ENCODE measurements at places on chromosomes 12 and 14.

- DNase-seq: no peak
Measured at GRCh38 chr14:50829489-50830043, 1.4 kb downstream of the NIN start.

DNA sequence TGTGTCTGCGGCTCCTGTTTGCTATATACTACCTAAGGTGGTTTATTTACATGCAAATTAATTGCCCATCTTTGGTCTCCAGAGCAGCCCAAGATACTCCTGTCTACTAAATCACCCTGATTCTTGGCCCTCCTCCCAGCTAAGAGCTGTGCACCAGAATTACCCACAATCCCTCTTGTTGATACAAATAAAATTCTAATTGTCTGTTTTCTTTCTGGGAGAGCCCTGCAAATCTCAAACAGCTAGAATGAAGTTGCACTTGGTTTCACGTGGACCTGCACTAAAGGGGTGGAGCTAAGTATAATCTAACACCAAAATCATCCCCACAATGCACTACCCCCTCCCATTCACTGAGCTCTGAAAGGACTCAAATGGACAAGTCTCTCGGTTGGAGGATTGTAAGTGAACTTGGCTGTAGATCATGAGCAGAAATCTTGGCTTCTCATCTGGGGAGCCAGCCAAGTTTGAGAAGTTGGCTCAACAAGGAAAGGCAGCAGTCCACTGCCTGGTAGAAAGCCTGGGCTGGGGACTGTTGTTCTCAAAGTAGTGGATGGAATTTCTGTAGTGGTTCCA, 6.6 kb downstream of the MAX start:
- no peak for DNase-seq

DNA sequence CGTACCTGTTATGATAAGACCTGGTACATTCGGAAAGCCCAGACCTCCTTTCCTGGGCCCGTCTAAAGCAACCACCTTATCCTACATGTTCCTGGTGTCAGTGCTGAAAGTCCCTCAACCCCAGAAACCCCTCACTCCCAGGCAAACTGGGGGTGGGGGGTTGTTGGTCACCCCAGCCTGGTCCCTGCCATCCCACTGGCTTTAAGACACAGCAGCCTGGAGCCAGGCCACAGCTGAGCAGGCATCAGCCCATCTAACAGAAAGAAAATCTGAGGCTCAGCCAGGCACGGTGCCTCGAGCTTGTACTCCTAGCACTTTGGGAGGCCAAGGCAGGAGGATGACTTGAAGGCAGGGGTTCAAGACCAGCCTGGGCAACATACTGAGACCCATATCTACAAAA, 4.5 kb downstream of the SELPLG start:
- no peak for DNase-seq

GRCh38 chr14:102225386-102225785, 79.6 kb downstream of the MOK start:
- no peak for DNase-seq

- DNase-seq: no peak
Measured at GRCh38 chr14:97704316-97704885, 907.2 kb downstream of the VRK1 start.

DNA sequence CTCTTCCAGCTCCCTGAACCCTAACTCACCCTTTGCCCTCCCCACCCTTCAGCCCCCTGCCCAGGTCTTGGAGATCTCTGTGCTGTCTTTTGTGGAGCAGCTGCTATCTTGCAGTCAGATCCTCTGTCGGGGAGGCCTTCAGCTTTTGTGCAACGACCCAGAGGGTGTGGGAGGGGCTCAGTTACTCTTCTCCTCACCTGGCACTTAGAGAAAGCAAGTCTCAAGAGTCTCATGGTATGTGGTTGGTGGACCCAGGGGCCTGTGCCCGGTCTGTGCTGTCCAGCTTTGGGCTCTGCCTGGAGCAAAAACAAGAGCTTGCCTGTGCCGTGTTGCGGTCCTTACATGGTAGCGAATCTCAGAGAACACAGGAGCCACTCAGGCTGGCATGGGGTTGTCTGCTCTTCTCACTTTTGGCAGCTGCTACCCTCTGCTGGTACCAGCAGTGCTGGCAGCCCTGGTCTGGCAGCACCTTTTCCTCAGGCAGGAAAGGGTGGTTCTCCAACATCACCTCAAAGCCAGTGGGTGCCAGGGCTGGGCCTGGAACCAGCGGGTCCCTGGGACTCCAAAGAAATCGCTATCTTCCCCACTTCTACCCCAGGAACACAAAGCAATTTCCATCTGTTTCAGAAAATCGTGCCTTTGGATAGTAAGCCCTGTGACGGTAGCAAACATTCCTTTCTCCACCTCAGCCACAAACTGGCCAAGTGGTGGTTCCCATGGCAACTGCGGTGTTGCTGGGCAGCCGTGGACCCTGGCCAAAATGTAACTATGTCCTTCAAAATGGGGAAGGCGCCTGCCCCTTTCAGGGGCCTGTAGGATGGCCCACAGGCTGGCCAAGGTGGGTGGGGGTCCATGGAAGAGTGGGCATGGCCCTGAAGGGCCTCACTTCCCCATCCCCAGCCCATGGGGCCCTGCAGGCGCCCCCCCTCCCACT, 90.0 kb downstream of the RIN3 start:
- DNase-seq: no peak

DNA sequence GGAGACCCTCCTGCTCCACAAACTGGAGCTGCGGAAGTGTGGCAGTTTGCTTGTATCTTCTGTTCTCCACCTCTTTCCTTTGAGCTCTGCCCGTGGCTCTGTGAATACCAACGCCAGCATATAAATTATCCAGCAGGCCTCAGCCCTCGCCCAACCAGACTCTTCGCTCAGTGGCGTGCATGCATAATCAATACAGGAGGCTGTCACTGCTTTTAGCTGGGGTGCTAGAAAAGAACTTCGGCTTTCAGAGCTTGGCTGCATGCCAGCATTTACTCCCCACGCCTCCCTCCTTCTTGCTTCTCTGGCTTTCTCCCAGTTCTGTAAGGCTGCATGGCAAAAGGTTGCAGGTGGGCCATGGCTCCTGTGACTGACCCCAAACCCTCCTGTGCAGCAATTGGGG, 26.9 kb downstream of the NRXN3 start:
- no peak for DNase-seq

GRCh38 chr12:85296362-85296761, 16.3 kb downstream of the ALX1 start:
- no peak for DNase-seq

- DNase-seq: peak; percentile 74
Measured at GRCh38 chr14:49249022-49249421, 337.2 kb downstream of the RPS29 start.

DNA sequence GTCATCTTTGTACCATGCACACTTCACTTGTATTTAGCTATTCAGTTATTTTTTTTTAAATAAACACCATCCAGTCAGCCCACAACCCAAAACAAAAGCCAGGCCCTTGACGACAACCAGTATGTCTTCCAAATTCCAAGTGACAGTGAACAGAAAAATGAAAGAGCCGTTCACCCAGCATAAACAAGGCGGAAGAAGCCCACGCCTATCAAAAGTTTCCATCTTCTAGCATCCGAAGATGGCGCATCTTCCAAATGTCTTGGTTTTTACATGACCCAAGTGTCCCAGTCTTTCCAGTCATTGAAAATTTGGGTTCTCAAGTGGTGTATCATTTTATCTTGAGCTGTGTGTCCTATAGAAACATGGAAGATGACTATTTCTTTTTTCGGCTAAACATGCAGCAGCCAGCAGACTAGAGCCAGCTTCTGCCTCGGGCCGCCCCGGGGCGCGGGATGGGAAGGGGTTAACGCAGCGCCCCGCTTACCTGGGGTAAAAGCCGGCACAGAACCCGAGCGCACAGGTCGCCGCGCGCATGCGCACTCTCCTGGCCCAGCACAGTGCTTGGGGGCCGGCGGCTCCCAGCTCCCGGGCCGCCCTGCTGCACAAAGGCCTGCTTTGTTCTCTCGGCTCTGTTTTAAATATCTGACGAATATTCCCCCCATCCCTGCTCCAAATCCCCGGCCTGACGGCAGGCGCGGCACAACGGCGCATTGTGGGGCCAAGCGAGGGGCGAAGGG, 164.8 kb downstream of the ZFP36L1 start:
- no peak for DNase-seq

GRCh38 chr12:43169115-43169681, 382.8 kb downstream of the ADAMTS20 start:
- no peak for DNase-seq

DNA sequence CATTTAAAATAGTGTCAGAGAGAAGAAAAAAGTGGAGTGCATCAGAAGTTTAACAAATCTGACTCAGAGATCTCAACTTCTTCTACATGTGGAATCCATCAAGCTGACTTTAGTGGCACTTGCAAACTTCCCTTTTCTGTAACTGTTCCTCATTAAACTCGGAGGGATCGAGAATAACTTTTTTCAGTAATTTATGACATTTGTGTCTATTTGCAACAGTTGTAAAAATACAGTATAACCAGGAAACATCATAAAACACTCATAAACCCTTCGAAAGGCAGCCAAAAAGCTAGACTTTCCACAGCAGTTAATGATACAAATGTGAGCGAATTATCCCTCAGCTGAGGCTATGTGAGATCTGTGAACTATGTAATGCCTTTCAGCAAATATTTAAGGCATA, 1936.8 kb upstream of the SEL1L start:
- DNase-seq: no peak

DNA sequence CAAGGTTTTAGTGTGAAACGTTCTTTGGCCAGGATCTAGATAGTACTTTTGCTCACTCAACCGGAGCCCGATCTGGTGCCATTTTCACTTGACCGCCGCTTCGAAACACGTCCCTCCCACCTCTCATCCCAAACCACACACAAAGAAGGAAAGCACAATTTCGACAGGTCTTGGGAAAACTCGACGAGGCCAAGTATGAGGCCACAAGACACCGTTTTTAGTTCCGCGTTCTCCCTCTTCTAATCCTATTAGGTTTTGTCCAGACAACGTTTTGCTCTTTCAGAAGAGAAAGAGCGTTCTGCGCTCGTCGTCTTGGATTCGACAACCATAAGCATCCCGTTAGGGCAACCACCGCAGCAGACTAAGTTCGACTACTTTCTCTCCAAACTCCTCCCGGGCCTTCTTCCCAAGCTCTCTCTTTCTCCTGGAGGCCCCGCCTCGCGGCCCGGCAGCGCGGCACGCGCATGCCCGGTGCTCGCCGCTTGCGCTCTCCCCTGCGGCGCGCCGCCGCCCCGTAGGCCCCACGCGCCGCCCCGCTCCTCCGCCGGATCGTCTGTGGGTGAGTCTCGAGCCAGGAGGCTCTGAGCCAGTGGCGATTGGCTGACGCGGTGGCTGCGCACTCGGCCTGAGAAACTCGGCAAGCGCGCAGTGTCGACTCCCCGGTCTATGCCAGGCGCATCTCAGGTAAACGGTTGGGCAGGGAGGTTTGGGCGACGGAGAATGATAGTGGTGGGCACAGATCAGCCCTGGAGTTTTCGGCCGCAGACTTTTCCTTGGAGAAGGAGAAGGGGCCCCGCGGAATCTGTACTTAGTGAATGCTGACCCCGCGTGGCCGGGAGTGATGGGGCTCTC, at the start of gene MIPOL1:
TSS of gene MIPOL1 (plus strand) at position 517 of the 852 bp plus-strand sequence. CDS start 49,952 bp downstream, outside the sequence.
- peak; percentile 89 for DNase-seq

DNA sequence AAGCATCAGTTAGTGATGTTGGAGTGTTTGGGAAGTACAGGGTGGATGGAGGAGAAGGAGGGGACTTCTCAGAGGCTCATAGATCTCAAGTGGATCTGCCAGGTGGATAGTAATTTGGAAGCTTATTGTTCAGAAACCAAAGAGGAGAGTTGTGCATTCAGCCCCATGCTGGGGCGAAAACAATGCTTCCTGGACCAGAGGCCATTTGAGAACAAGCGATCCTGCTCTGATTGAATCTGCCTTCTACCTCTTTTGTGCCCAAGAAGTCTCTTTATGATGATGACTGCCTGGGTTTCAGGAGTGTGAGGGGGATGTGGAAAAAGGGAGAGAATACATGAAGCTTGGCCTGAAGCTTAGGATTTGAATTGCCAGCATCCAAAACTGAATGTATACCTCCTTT, 110.8 kb upstream of the SRRM4 start:
- no peak for DNase-seq

DNA sequence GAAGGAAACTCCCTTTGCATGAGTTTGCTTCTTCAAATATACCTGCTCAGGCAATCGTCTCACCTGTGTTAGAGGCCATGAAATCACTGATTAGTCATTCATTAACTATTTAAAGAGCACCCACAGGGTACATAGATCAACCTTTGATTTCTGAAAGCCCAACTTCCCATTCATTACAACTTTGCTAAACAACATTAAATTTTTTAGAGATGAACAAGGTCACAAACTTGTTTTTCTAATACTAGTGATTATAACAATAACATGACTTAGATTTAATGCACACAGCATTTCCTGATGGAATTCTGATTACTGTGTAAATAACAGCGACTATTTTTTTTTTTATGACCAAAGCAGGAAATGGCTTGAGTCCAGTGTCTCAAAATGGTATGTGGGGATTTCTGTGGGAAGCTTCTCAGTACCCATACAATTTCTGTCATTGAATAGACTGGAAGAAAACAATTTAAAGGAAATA, 5.4 kb upstream of the ERO1A start:
- no peak for DNase-seq

DNA sequence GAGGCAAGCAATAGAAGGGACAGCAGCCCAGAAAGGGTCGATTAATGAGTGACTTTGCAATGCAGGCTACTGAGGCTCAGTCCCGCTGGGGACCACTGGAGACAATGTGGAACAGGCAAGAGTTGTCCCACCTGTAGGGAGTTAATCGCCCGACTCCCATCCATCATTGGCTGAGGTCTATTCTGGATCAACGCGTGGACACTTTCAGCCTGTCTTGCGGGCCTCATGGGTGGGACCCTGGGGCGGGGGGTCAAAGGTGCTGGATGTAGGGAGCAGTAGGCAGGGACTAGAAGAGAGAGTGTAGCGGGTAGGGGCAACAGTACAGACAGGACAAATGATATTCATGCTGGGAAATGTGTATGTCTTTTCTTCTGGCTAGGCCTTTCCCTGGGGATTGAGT, 6.1 kb downstream of the IFI27L2 start:
- DNase-seq: no peak

DNA sequence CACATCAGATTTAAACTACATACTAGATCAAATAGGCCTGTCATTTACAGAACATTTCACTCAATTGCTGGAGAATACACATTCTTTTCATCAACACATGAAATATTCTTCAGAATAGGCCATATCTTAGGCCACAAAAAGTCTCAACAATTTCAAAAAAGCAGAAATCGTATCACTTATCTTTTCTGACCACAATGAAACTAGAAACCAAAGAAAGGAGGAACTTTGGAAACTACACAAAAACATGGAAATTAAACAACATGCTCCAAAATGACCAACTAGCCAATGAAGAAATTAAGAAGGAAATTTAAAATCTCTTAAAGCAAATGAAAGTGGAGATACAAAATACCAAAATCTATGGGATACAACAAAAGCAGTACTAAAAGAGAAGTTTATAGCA, 35.1 kb downstream of the PARP11 start:
- no peak for DNase-seq

DNA sequence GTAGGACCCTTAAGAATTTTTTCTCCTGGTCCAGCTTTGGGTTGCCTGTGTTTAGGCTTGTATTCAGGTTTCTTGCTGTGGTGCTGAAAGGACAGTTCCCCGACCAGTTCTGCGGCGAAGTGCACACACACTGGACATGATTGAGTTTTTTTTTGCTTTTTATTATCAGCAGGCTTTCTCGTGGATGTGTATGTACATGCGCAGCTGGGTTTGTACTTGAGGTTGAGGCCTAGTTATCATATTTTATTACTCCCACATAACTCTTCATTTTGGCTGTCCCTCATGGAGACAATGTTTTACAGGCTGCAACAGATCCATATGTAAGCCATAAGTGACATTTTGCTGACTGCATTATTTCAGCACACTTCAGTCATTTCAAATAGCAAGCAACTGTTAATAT, 2.5 kb downstream of the SCN8A start:
- peak; percentile 64 for DNase-seq

GRCh38 chr14:94153750-94154342, 20.3 kb upstream of the PPP4R4 start:
- DNase-seq: no peak
